ENCODE measurements at places on chromosomes 3 and 15.

- no peak for DNase-seq
Measured at GRCh38 chr3:134037168-134037567, 7.4 kb upstream of the SLCO2A1 start.

GRCh38 chr3:65723985-65724384, 314.7 kb downstream of the MAGI1 start:
- DNase-seq = no peak

GRCh38 chr3:11009898-11010297, 17.4 kb downstream of the SLC6A1 start:
- no peak for DNase-seq

DNA sequence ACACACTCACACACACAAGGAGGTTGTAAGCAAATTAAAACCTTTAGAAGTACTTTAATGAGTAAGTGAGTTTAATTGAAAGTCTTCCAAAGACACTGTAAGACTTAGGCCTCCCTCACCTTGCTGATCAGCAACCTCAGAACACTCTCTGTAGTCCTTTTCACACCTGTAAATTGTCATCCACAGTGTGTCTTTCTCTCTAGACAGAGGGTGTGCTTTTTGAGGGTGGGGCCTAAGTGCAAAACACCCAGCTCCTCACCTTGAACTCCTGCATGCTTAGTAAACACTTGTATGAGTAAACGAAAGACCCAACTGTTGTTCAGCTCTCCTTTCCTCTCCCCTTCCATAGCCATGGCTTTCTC, 183.2 kb upstream of the IL12A start:
- no peak for DNase-seq

- DNase-seq = no peak
Measured at GRCh38 chr15:99435877-99436541, 129.8 kb upstream of the MEF2A start.

- no peak for DNase-seq
Measured at GRCh38 chr3:14885307-14885706, 62.1 kb upstream of the NR2C2 start.

GRCh38 chr15:95620934-95621579, 709.4 kb upstream of the NR2F2 start:
- peak; percentile 89 for DNase-seq

GRCh38 chr3:52930748-52931147, 33.4 kb upstream of the STIMATE start:
- no peak for DNase-seq

DNA sequence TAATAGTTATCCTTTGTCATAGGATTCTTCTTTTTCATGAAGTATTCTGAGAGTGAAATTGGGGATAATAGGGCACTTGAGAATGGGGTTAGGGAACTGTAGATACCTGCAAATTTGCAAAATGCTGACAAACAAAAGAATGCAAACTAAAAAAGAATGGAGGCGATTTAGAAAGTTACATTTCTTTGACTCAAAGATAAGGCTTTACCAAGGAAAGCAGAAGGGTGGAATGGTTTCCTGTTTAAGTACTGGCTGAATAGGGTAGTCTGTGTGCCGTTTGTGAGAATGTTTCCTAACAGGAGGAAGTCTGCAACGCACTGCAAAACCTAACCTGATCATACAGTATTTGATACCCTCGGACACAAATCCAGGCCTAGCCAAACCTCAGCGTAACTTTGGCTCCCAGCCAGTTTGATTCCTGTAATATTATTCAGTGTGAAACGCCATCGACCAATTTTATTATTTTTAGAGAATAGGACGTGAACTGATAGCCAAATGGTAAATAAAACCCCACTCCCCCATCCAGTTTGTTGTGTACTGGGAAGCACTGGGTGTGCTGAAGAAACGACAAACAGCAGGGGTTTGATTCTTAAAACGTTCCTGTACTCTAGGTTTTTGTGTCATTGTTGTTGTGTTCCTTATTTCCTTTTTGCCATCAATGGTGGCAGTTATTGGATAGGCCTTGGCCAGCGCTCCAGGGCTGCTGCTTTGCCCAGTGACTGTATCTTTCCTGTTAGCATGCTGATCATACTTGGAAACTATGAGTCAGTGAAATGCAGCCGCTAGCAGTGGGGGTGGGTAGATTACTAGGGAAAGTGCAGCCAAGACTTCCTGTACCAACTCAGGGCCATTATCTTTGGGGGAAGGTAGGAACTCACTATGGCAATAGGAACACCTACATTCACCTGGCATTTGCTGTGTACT, 148.0 kb upstream of the TBL1XR1 start:
- peak; percentile 98 for DNase-seq

GRCh38 chr3:14305324-14305723, 97.1 kb upstream of the SLC6A6 start:
- DNase-seq = peak; percentile 17

- DNase-seq = no peak
Measured at GRCh38 chr15:36642311-36642710, 62.9 kb downstream of the CDIN1 start.

DNA sequence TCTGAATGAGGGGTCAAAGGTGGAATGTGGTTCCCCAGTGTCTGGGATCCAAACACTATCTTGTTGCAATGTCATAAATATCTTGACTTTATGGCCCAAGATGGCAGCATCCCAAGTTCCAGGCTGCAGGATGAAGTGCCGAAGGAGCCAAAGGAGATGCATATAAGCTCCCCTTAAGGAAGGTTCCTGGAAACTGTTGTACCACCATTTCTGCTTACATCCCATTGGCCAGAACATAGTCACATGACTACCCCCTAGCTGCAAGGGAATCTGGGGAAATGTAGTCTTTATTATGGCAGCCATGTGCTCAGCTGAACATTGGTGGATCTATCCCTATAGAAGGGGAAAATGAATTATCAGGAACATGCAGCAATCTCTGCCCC, 54.3 kb downstream of the BDH1 start:
- DNase-seq = peak; percentile 53

DNA sequence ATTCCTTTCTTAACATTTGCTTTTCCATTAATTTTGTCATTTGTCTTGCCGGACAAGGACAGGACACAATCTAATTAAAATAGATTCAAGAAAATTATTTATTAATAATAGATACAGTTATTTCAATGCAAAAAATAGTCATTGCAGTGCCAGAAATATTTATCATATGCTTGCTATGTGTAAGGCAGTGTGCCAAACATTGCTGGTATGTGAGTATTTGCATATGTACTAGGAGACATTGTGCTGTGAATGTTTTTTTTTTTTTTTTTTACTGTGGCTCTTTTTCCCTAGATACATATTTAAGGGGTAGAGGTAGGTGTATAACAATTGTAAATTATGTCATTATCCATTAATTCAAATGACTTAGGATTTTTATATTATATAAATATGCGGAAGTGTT, 23.3 kb downstream of the SPRED1 start:
- peak; percentile 89 for DNase-seq

DNA sequence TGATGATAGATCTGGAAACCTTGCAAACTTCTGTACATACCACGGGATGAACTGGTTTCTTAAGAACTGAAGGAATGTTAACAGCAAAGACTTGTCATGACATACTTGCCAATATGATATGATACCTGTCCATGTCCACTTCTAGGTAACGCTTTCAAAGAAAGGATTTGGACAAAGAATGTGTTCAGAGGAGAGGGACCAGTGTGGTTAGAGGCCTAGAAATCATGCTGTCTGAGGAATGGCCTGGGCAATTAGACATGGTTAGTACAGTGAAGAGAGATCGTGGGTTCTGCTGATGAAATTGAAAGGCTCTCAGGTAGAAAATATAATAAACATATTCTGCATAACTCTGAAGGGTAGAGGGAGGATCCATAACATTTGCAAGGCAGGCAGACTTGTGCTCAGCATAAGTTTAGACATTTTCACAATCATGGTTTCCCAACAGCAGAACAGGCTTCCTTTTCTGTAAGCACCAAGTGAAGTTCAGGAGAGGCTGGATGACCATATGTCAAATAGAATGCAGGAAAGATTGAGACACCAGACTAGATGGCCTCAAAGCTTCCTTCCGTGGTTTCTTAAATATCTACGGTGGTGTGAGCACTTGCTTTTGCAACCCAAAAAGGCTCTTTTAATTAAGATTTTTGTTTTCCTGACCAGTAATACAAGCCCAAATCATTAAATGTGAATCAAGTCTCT, 39.9 kb downstream of the TGFBR2 start:
- peak; percentile 90 for DNase-seq

Data from iris pigment epithelial cell (primary cell).